Renal cortex interstitium (tissue), 15 donors: ENCODE measurements at places on chromosomes 11 and 22. TPM values are rescaled to one million over a fixed set of nuclear protein-coding genes. Genes with fewer than 3 reads are reported as not detected.

DNA sequence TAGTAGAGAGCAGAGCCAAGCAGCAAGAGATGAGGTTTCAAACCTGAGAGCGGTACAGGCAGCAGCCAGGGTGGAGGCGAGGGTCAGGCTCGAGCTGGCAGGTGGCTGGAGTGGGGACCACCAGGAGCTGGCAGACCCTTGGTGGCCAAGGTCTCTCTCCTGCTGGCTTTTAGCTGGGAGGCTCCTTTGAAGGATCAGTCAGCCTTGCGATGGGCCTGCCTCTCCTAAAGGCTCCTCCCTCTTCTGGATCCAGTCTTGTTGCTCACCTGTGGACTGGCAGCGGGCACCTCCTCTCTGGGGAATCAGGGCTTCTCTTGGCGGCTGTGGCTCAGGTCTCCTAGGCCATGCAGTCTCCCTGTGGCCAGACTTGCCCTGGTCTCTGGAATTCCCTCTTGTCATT lies 24.8 kb downstream of the TPST2 start:
- no peak for DNase-seq

CCDC87 gene
- 0.35 TPM for polyA plus RNA-seq

ZNF408 gene
- 7.5 TPM for polyA plus RNA-seq

PKP3 gene
- 4.6 TPM for polyA plus RNA-seq

DNA sequence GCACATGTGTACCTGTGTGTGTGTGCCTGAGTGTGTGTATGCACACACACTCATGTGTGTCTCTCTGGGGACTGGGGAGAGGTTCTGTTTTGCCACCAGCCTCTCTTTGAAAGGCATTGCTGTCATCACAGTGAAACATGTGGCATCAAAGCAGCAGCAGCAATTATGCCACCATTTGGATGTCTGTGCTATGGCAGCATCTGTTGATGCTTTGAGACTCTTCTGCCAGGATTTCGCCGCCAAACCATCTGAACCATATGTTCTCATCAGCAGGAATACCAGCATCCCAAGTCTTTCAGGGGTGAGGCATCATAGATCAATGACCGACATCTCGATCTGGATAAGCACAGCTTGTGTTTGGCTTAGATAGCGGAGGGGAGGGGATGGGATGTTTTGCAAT lies 168.6 kb downstream of the FAT3 start:
- DNase-seq = no peak

DNA sequence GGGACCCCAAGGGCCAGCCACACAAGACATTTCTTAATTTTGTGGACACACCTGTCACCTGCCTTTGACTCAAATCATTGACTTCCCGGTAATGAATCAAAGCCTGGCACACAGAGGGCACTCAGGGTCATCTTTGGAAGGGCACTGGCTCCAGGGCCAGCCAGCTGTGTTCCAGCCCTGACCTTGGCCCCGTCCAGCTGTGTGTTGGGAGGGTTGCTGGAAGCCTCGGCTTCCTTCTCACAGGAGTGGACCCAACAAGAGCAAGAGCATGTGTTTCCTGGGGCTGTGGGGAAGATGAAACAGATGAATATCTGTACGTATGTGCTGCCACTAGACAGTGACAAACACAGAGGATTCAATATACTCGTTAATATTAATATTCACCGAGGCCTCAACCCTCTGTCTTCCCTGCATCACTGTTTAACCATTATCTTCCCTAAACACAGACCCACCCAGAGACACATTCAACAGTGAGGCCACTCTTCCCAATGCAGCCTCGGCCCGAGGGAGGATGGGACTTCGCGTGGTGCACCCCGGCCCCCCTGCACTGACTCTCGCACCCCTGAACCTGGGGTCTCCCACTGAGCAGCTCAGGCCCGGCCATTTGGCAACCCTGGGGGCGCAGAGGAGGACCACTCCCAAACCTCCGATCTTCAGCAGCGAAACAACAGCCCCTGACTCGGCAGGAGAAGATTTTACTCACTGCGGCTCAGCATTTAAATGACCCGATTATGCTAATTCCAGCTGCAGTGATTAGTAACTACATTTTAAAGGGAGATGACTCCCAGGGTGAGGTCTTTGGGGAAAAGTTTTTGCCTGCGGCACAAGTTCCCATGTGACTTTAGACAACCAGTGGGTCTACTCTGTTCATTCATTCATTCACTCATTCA lies 45.7 kb downstream of the PHF21B start:
- no peak for DNase-seq

GRCh38 chr11:126930091-126930841 lies 70.3 kb downstream of the KIRREL3 start:
- DNase-seq = no peak

DNA sequence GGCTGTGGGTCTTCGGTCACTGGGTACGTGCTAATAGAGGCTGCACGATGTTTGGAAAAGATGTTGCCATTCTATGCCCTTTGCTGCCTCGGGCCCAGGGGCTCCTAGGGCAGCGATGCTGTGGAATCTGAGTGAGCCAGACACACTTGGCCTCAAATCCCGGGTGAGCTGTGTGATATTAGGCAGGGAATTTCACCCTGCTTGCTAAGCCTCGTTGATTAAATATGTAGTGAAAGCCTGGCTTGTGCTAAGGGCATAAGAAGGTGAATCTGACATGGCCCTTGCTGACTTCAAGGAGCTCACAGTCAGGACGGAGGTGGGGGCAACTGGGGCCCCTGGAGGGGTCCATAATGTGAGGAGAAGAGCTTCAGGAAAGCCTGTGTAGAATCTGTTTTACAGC lies 5.4 kb upstream of the HMOX1 start:
- DNase-seq = no peak

POU2AF1 gene
- polyA plus RNA-seq = 0.53 TPM

DNA sequence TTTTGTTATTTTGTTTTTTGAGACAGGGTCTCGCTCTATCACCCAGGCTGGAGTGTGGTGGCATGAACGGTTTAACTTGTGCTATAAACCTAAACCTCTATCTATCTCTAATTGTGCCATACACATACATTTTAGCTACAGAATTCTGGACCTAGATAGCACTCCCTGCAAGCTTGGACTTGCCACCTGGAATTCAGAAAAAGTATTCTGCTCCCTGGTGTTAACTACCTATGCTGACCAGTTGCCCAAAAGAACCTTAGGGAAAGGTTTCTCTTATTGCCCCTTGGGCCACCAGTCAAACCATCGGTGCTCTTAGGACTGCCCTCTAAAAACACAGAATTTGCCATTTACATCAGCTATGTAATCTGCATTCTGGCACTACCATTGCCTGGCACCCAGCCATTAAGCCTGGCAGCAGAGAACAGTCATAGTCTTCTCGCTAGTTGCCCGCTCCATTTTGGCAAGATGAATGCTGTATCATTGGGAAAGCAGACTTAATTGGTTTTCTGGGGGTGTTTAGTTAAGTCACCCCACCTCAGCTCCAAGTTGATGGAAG lies 55.3 kb downstream of the ETS1 start:
- DNase-seq = no peak

DNA sequence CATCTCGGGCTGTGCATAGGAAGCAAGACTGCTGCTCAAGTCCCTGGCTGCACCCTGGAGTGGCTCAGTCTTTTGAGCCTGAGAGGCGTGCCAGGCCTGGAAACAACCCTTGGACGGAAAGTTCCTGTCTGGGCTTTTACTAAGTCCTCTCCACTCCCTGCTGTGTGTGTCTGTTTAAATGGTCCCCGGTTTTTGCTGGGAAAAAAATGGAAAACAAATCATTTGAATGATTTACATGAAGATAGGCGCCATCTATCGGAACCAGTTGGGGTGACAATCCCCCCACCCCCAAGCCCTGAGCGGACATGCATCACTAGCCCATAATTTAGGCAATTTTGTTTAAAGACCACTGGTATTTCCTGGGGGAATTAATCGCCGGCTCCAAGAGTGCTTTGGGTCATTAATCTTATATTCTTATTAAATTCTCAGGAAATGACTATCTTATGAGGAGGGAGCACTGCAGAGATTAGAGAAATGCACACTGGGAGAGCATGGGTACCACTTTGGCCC lies 2.7 kb upstream of the GAB2 start:
- DNase-seq = peak; percentile 73

GRCh38 chr11:1748636-1749394 lies 1.6 kb downstream of the IFITM10 start:
- DNase-seq = no peak

PHETA2 gene
- polyA plus RNA-seq = 9.5 TPM

- no peak for DNase-seq
These were observed 714.7 kb upstream of the TENM4 start for GRCh38 chr11:80155412-80156017.

MEI1 gene
- polyA plus RNA-seq = 2.5 TPM

DNA sequence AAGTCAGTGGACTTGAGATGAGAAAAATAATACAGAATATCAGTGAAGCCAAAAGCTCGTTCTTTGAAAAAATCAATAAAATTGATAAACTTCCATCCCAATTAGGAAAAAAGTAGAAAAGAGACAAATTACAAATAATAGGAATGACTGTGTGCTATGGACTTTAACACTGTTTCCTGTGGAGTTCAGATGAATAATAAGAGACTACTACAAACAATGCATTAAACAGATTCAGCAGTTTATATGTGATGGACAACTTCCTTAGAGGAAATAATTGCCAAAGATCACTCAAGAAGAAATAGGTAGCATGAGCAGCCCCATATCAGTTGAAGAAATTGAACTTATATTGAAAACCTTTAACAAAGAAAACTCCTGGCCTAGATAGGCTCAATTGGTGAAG lies 99.7 kb downstream of the PPP6R3 start:
- DNase-seq = no peak

DNA sequence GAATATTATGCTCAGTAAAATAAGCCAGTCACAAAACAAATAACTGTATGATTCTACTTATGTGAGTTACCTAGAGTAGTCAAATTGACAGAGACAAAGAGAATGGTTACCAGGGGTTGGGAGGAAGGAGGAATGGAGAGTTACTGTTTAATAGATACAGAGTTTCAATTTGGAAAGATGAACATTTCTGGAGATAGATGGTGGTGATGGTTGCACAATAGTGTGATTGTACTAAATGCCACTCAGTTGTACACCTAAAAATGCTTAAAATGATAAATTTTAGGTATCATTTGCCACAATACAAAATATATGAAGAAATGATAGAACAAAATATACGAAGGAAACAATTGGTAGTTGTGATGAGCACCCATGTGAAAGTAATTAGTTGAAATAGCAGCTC lies 43.4 kb downstream of the PDHX start:
- DNase-seq = no peak

GRCh38 chr11:98100689-98101088 lies 920.1 kb upstream of the CNTN5 start:
- no peak for DNase-seq

MYBPC3 gene
- polyA plus RNA-seq = not detected

DNA sequence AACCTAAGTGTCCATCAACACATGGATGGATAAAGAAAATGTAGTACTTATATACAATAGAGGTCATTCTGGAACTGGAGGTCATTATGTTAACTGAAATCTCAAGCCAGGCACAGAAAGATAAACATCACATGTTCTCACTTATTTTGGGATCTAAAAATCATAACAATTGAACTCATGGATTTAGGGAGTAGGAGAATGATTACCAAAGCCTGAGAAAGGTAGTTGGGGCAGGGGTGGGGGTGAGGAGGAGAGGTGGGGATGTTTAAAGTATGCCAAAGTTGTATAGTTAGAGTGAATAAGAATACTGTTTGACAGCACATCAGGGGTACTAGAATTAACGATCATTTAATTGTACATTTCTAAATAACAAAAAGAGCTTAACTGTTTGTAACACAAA lies 1112.7 kb downstream of the DLG2 start:
- no peak for DNase-seq

- no peak for DNase-seq
These were observed 29.8 kb upstream of the TTLL12 start for GRCh38 chr22:43216738-43217137.

GRCh38 chr22:17733466-17733865 lies 40.8 kb downstream of the BID start:
- no peak for DNase-seq

DDIAS gene
- polyA plus RNA-seq = 5.2 TPM

DGCR6 gene
- 10.1 TPM for polyA plus RNA-seq

DNA sequence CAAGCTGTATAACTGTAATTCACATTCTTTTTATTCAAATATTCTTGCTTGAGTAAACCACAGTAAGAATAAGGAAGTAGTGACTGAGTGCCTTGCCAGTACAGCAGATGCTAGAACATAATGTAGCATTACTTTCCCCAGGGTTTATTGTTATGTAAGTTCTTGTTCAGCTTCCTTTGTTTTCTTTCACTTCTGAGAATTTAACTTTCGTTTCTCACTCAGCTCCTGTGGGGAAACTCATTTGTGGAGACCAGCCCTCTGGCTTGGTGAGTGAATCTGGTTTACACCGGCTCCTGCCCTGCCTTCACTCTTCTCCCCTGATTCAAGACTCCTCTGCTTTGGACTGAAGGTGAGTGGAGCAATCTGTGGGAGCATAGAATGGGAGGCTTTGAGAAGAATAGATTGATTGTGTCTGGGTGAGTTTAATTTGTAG lies at the start of gene TRIM22:
TSS of gene TRIM22 (plus strand) at position 240 of the 433 bp plus-strand sequence. CDS start 6,443 bp downstream, outside the sequence.
- no peak for DNase-seq

DNA sequence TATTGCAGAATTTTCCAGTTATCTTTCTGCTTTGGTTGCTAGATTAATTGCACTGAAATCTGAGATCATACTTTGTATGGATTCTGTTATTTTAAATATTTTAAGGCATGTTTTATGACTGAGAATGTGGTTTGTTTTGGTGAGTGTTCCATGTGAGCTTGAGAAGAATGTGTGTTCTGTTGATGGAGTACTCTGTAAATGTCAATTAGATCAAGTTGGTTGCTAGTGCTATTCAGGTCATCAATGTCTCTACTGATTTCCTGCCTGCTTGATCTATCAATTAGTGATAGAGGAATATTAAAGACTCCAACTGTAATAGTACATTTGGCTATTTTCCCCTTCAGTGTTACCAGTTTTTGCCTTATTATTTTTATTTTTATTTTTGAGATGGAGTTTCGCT lies 64.3 kb upstream of the SHANK2 start:
- DNase-seq = no peak

DNA sequence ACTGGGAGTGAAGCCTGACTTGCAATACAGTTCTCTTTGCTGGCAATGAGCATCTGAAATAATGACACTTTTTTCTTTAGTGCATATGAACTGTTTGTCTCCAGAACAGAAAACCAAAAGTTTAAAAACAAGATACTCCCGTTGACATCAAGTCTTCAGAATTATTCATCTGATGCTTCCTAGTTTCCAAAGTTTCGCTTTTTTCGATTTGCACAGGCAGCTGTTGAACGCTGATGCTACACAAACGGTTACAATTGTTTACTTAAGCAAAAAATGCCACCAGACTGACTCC lies 612 bp upstream of the BIRC2 start:
- no peak for DNase-seq
